ENCODE measurements at places on chromosomes 13 and 19. TPM values are rescaled to one million over a fixed set of nuclear protein-coding genes. Genes with fewer than 3 reads are reported as not detected.

The PRR12 gene
- polyA plus RNA-seq, result 3.9 TPM

The CGB3 gene
- 0.26 TPM for polyA plus RNA-seq

The MEF2B gene
- polyA plus RNA-seq, result 1.2 TPM

The KLK14 gene
- polyA plus RNA-seq, result not detected

The SPRED3 gene
- polyA plus RNA-seq, result 1.3 TPM
